ENCODE measurements at places on chromosomes 7 and 10.

GRCh38 chr10:37010741-37011140 is 114.7 kb upstream of the ANKRD30A start:
- DNase-seq, result no peak

DNA sequence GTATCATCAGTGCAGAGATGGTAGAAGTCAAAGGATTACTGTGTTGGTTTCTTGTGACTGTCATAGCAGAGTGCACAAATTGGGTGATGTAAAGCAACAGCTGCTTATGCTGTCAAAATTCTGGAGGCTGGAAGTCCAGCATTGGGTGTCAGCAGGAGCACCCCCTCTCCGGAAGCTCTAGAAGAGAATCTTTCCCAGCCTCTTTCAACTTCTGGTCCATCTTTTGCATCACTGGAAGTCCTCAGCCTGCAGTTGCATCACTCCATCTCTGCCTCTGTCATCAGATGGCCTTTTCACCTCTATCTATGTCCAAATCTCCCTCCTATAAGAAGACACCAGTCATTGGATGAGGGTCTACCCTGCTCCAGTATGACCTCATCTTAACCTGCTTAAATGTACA is 35.8 kb upstream of the GALNTL5 start:
- no peak for DNase-seq

GRCh38 chr10:48838834-48839233 is 100.8 kb downstream of the LRRC18 start:
- no peak for DNase-seq

DNA sequence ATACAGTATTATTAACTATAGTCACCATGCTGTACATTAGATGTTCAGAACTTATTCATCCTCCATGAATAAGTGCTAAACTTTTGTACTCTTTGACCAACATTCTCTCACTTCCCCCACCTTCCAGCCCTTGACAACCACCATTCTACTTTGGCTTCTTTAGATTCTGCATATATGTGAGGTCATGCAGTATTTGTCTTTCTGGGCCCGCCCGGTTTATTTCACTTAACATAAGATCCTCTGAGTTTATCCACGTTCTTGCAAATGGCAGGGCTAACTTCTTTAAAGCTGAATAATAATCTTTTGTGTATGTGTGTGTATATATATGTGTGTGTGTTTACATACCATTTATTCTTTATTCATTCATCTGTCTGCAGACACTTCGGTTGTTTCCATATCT is 336.8 kb downstream of the BBS9 start:
- no peak for DNase-seq

DNA sequence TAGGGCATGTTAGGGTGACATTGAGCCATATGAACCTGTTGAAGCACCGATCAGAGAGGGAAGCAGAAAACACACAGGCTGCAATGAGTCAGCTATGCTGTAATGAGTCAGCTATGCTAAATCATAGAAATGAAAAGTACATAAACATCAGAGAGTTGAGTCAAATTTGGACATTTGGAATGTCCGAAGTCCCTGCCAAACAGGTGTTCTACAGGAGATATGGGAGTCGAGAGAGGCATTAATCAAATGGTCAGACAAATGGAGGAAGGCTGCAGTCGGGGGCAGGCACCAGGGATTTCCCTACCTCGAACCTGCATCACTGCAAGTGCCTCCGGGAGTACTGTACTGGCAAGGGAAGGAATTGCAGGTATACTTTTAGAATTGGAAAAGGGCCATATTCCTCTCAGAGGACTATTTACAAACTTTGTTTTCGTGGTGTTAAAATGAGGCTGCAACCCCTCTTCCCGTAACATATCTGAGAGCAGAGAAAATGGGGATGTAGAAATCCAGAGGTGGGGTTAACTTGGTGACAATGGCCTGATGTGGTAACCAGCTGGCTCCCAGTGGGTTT is 8.8 kb upstream of the ZC3HAV1 start:
- no peak for DNase-seq

DNA sequence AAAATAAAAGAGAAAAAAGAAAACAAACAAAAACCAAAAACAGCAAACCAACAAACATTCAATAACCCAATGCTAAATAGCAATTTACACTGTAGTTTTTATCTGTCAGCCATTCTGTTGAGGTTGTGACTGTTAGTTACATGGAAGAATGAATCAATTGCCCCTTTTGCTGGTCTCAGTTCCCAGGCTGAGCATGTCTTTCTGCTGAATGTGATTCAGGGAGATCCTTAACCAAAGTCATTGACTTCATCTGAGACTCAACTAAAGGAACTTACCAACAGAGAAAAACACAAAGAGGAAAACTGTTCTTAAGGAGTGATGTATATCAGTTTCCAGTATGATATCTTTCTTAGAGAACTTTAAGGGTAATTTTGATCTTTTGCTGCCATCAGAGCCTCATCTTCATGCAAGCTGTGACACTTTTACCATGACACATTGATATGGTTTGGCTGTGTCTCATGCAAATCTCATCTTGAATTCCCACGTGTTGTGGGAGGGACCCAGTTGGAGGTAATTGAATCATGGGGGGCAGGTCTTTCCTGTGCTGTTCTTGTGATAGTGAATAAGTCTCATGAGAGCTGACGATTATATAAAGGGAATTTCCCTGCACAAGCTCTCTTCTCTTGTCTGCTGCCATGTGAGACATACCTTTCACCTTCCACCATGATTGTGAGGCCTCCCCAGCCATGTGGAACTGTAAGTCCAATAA is 469.8 kb downstream of the KIF20B start:
- no peak for DNase-seq
